ENCODE measurements at places on chromosomes 1 and 21.

DNA sequence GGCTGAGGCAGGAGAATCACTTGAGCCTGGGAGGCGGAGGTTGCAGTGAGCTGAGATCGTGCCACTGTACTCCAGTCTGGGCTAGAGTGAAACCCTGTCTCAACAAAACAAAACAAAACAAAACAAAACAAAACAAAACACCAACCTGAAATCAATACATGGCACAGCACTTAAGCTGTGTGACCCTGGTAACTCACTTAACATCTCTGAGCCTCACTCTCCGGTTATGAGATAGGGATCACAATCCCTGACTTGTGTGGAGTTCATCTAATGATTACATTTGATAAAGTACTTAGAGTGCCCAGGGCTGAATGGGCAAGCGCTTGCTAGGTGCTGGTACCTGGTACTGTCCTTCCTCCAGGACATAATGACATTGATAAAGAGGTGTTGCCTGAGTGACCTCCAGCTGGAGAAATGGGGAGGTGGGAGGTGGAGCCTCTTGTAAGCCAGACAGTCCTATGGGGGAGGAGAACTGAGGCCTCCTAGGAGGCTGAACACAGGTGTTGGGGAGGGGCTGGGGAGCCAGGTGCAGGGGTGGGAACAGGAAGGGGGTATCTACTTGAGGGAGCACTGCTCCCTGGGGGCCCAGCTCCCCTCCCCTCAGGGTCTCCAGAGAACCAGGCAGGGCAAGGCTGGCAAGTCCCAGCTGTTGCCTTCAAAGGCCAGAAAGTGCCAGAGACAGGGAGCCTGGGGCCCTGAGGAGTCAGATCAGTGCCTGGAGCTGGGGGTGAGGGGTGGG, 17.9 kb downstream of the FOXO6 start:
- no peak for DNase-seq

- no peak for DNase-seq
These were observed 4.7 kb downstream of the ZNF326 start for GRCh38 chr1:89999628-90000027.

GRCh38 chr1:184892116-184892515, 82.2 kb downstream of the NIBAN1 start:
- DNase-seq = no peak

- no peak for DNase-seq
These were observed 5.3 kb downstream of the CCDC24 start for GRCh38 chr1:43996733-43997115.

DNA sequence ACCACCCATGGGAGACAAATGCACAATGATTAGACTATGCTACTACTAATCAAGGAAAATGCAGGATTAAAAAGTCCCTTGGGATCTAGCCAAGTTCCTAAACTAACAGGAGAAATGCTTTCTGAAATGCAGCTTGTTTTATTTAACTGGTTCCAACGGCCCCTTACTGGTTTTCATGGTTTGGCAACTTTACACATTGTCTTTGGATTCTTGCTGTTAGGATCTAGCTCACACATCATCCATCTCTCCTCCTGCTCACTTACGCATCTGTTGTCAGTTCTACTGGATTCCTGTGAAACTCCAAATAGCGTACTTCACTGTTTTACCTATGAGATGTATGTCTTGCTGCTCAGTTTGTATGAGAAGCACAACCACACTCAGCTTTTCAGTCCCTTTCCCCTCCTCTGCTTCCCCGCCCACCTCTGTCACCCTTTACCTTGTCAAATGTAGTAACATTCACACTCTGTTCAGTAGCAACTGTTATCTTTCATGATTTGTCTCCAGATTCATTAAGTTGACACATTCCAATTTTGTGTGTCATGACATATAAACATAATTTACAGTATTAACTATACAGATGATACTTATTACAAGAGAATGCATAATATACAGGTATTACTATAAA, 130.1 kb downstream of the SIM2 start:
- no peak for DNase-seq
